Natural killer cell (primary cell): ENCODE measurements at places on chromosomes 13 and 19. TPM values are rescaled to one million over a fixed set of nuclear protein-coding genes. Genes with fewer than 3 reads are reported as not detected.

DNA sequence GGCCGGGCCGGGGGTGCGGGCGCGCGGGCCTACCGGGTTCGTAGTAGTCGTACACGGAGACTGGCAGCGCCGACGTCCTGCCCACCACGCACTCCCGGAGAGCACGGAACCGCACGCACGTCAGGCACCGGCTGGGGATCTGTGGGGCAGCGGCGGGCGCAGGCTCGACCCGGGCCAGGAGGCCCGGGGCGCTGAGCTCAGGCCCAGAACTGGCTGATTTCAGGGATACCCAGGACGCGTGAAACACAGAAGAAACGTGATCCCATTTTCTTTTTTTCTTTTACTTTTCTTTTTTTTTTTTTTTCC lies 9.0 kb downstream of the F2RL3 start:
- peak; percentile 52 for DNase-seq
- H3K4me3 ChIP-seq = peak overlapping the region; percentile 48

GRCh38 chr19:45863840-45864628 lies at the start of gene FOXA3:
FOXA3 (plus strand) TSS chr19:45864326; CDS start chr19:45864457, 131 bp downstream.
- peaks cover 11% of the 10 kb centered on the region for H3K27me3 ChIP-seq
- peaks cover 2% of the 10 kb centered on the region for H3K36me3 ChIP-seq
- H3K4me3 ChIP-seq = peak within 1 kb of the TSS; percentile 40
- peaks cover 24% of the 10 kb centered on the region for H3K4me1 ChIP-seq
- no peak within 1 kb of the TSS for H3K27ac ChIP-seq

DNA sequence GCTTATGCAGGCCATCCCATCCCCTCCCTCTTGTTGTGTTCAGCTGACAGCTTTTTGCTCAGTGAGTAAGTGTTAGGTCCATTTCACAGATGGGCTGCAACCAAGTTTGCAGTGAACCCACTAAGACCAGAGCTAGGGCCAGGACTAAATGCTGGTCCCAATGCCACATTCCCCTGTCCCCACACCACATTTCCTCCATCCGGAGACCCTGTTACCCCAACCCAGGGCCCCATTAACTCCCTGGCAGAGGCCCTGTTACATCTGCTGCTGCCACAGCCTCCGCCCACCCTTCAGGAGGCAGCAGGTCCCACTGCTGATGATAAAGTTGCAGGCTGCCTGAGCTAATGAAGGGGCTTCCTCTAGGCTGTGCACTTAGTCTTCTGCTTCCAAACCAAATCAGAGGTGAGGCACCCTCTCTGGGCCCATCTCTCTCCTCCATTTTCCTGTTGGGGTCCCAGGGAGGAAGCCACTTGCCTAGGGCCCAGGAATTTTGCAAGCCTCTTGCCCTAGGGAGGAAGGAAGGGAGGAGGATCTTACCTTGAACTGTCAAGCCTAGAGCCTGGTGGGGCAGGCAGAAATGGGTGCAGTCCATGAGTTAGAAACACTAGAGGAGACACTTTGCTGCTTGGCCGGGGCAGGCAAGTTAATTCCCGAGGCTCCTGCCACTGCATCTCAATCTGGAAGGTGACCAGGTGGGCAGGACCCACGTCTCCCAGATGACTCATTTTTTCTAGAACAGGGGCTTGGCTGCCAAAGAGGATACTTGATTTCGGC lies 3.4 kb upstream of the USF2 start:
- peaks cover 44% of the 10 kb centered on the region for H3K4me1 ChIP-seq
- no peak overlapping the region for H3K4me3 ChIP-seq
- no peaks in the 10 kb centered on the region for H3K36me3 ChIP-seq

DNA sequence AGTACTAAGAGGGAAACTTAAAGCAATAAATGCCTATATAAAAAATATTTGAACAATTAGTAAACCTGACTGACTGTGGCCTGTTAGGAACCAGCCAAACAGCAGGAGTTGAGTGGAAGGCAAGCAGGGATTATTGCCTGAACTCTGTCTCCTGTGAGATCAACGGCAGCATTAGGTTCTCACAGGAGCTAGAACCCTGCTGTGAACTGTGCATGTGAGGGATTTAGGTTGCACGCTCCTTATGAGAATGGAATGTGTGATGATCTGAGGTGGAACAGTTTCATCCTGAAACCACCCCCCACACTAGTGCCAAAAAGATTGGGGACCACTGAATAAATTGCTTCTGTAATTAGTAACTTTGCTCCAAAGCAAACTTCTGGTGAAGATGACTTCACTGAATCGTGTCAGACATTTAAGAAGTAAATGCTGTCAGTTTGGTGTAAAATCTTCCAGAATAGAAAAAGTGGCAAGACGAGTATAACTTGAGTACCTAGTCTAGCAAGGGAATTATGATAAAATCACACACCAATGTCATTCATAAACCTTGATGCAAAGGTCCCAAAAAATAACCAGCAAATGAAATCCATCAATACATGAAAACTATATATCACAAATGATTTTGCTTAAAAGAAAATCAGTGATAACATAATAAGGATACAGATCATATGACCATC lies 53.8 kb downstream of the SLC6A16 start:
- no peak overlapping the region for H3K4me3 ChIP-seq
- H3K4me1 ChIP-seq = no peaks in the 10 kb centered on the region
- H3K27me3 ChIP-seq = no peaks in the 10 kb centered on the region
- no peaks in the 10 kb centered on the region for H3K36me3 ChIP-seq
- no peak for DNase-seq

GRCh38 chr19:50044922-50045321 lies 19.1 kb downstream of the ZNF473 start:
- peaks cover 1% of the 10 kb centered on the region for H3K4me1 ChIP-seq
- no peak for DNase-seq
- H3K4me3 ChIP-seq = no peak overlapping the region
- no peak overlapping the region for H3K27ac ChIP-seq

DNA sequence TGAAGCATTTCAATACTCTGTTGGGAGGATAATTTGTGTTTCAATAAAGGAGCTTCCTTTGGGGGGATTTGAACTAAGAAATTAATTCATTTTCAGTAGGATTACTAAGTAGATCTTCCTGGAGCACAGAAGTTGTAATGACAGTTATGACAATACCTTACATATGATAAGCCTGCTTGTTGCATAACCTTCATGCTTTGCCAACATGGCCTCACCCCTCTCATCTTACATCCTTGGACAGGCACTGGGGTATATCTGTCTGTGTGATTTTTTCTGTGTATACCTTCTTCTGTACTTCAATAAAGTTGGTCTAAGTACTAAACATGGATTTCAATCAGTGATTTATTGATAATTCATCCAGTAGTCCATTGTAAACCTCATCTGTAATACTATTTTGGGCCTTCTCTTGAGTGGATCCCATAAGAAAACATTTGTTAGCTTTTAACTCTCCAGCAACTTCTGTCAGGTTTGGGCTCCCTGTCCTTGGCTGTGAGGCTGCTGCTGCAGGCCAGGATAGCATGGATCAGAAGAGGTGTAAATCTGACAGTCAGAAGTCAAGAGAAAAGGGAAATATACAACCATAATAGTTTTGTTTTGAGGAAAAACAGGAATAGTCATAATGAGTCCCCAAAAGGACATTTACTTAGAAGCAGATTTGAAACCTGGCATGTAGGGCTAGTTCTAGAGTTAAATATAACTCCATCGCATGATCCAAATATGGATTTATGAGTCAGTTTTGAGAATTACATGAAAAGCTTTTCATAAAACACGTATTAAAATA lies 422.2 kb downstream of the KLF5 start:
- H3K27me3 ChIP-seq = no peaks in the 10 kb centered on the region
- no peaks in the 10 kb centered on the region for H3K4me1 ChIP-seq
- H3K4me3 ChIP-seq = no peak overlapping the region
- no peak for DNase-seq
- H3K27ac ChIP-seq = no peak overlapping the region

DNA sequence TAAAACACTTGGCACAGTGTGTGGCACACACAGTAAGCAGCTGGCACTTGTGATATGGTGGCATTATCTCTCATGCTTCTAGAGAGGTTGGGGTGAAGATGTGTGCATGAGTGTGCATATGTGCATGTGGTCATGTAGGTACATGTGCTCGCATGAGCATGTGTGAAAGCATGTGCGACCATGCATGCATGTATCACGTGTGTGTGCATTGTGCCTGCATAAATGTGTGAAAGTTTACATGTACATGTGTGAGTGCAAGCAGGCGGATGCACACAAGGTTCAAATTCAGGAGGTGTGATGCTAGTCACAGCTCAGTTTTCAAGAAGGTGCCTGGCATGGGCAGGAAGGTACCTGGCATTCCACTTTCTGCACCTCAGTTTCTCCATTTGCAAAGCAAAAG lies 59.0 kb upstream of the UQCRFS1 start:
- DNase-seq = no peak
- no peak overlapping the region for H3K4me3 ChIP-seq
- H3K27ac ChIP-seq = no peak overlapping the region
- no peaks in the 10 kb centered on the region for H3K27me3 ChIP-seq
- H3K4me1 ChIP-seq = peaks cover 2% of the 10 kb centered on the region

GRCh38 chr13:60019119-60019993 lies 144.4 kb downstream of the DIAPH3 start:
- H3K27ac ChIP-seq = no peak overlapping the region
- H3K4me1 ChIP-seq = no peaks in the 10 kb centered on the region
- H3K36me3 ChIP-seq = no peaks in the 10 kb centered on the region
- no peaks in the 10 kb centered on the region for H3K27me3 ChIP-seq
- DNase-seq = no peak
- H3K4me3 ChIP-seq = no peak overlapping the region

DNA sequence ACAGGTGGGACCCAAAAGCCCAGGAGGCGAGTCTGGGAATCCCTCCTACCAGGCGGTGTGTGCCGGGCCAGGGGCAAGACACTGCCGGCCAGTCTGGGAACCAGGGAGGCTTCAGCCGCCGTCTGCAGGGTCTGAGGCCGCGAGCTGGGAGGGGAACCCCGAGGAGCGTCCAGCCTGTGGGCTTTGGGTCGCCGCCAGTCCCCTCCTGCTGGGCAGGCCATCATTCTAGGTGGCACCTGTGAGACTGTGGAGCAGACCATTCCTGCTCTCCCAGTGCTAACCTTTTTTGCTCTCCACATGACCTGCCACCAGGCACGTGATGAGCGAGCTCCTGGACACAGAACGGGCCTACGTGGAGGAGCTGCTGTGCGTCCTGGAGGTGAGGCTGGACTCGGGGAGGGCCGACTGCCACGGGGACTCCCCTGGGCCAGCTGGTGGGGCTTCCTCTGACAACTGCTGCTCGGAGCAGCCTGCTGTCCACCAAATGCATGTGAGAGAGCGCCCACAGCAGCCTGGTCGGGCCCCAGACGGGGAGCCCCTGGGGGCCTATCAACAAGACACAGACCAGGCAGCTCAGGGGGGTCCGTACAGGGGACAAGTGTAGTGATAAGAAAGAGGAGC lies 24.6 kb upstream of the F7 start:
- H3K4me3 ChIP-seq = no peak overlapping the region
- no peaks in the 10 kb centered on the region for H3K36me3 ChIP-seq
- no peak overlapping the region for H3K27ac ChIP-seq
- H3K4me1 ChIP-seq = no peaks in the 10 kb centered on the region

- no peaks in the 10 kb centered on the region for H3K36me3 ChIP-seq
- H3K27me3 ChIP-seq = no peaks in the 10 kb centered on the region
- no peak for DNase-seq
- no peaks in the 10 kb centered on the region for H3K4me1 ChIP-seq
These were observed 28.3 kb downstream of the CNMD start for GRCh38 chr13:52711286-52711685.

Gene UNC13A
- total RNA-seq = not detected

DNA sequence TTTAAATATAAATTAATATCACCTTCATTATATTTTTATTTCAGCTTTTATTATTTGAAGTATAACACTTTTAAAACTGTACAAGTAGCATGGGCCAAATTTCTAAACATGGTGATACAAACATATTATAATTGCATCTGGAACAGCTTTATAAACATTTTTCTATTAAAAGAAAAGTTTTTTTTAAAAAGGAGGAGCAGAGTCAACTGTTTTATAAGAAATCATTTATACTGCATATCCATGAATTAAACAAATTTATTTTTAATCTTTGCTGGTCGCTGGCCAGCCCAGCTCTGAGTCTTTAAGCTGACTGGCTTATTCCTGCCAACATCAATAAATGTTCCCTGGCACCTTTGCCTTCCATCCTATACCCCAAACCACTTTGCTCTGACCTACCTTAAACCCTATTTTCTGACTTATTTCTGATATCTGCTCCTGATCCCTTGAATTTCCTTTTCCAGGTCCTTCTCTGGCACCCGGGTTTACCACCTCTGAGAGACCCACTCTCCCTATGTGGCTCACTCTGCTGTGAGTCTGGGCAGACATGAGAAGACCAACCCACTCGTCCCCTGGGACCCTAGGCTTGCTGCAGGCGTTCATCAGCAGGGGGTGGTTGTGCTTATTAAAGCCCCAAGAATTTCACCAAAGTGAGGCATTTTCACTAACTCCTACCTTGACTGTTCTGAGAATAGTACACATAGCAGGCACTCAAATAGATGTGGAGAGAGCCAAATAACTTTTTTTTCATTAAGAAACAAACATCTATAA lies 220.3 kb downstream of the KLF12 start:
- H3K36me3 ChIP-seq = no peaks in the 10 kb centered on the region
- H3K27me3 ChIP-seq = no peaks in the 10 kb centered on the region
- DNase-seq = no peak
- H3K27ac ChIP-seq = no peak overlapping the region

DNA sequence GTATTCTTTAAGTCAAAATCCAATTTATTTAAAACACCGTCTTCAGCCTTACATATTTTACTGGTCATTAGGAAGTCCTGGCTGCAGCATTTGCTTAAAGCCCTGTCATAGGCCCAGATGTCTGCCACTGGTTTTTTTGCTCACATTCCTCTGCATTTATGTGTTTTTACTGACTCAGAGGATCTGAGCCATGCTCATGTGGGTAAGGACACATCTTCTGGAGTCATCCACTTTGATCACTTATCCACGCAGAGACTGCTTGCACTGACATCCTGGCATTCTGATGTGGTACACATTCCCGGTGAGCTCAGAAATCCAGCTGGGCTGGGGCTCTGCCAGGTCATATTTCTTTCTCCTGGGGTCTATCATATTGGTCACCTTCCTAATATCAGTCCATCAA lies 531.7 kb upstream of the ARGLU1 start:
- no peak overlapping the region for H3K4me3 ChIP-seq
- no peak overlapping the region for H3K27ac ChIP-seq
- no peaks in the 10 kb centered on the region for H3K36me3 ChIP-seq
- no peak for DNase-seq
- H3K27me3 ChIP-seq = no peaks in the 10 kb centered on the region

DNA sequence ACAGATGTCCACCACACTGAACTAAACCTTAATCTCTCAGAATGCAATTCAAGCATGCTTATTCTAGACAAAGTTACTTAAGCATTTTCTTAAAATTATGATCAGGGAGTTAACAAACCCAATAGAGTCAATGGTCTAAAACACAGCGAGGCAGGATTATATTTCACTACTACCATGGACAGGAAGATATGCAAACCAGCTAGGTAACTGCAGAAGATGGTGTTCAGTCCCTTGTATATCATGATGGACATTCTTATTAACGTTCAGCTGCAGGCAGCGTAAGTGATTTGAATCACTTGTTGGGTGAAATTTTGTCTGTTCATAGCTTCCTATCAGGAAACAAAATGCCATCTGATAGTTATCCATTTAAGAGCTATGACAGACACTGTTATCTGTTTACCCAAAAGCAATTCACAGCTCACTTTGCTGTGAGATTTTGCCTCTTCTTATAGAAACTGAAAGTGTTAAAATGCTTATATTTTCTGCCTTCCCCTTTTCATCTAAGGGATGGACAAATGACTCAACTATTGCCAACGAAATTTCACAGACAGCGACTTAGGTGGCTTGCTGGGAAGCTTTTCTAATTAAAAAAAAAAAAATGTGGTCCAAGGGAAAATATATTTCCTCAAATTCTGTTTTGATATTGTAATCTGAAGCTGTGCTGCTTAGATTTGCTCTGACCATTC lies 591.9 kb downstream of the DACH1 start:
- H3K36me3 ChIP-seq = no peaks in the 10 kb centered on the region
- no peak for DNase-seq
- no peak overlapping the region for H3K4me3 ChIP-seq
- no peaks in the 10 kb centered on the region for H3K4me1 ChIP-seq
- no peaks in the 10 kb centered on the region for H3K27me3 ChIP-seq
